ENCODE measurements at places on chromosomes 2 and 18.

DNA sequence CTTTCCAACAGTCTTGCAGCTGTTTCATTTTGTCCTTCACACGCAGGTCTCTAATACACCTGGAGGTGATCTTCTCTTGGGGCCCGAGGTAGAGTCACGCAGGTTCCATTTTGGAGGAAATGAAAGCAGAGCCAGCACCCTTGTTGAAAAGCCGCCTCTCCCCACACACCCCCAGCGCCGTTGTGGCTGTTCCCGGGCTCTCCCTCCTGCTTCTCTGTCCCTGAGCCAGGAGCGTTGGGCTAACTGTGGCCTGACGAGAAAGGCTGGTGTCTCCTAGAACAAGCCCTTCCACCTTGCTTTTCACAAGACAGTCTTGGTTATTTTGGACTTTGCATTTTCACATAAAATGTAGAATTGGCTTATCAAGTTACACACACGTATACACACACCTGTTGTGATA, 16.3 kb downstream of the SNED1 start:
- no peak for DNase-seq

DNA sequence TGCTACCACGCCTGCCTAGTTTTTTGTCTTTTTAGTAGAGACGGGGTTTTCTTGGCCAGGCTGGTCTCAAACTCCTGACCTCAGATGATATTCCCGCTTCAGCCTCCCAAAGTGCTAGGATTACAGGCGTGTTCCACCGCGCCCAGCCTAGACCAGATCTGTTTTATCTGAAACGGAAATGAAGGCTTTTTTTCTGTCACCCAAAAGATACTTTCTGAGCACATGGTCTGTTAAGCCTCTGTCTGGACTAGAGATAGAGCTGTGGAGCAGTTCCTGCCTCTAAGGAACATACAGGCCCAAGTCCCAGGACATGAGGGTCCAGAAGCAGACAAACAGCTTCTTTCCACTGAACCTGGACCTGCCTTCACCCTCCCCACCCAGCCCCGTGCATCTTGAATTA, 43.6 kb upstream of the PTMA start:
- DNase-seq: peak; percentile 46

GRCh38 chr2:109129921-109130722, 1.1 kb downstream of the SH3RF3 start:
- DNase-seq: no peak

- no peak for DNase-seq
Observed at GRCh38 chr2:130728549-130729316, at the start of gene GPR148. TSS of gene GPR148 (plus strand) at chr2:130729070. CDS start at chr2:130729152, 82 bp downstream.

GRCh38 chr18:11034884-11035283, 114.5 kb downstream of the PIEZO2 start:
- no peak for DNase-seq

GRCh38 chr2:54109848-54110247, 5.6 kb upstream of the ACYP2 start:
- DNase-seq: no peak

GRCh38 chr2:150624001-150624401, 136.5 kb upstream of the RND3 start:
- no peak for DNase-seq

DNA sequence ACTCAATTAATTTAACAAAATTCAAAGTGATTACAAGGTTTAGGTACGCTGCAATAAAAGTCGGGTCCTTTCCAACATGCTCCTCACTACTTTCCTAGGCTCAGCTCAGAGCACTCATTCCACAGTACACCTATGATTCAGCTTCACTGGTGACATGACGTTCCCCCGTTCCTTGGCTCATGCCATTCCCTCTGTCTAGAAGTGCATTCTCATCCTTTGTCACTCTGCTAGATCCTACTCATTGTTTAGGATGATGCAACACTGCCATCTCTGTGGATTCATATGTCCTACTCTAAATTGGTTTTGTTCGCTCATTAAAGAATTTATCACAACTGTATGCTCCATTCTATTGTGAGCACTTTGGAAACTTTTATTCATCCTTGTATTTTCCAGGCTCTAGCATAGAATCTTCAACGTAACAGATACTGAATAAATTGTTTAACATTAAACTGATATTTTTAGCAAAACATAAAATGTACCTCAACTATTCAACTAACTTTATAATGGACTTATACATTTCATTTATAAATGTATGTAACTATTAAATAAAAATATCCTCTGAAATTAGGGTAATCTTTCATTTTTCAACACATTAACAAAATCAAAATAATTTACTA, 78.6 kb downstream of the FAM228A start:
- DNase-seq: no peak

DNA sequence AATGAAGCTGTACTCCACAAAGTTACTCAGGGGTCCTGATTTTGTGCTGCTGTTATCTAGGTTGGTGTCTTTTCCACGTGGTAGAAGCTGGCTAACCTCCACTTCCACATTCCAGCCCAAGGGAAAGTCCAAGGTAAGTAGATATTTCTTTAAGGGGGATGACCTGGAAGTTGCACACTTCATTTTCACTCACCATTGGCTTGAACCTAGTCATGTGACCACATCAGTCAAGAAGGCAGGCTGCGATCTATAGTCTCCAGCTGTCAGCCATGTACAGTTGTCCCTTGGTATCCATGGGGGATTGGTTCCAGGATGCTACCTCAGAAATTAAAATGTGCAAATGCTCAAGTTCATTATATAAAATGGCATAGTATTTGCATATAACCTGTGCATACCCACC, 31.9 kb upstream of the TGIF1 start:
- no peak for DNase-seq

DNA sequence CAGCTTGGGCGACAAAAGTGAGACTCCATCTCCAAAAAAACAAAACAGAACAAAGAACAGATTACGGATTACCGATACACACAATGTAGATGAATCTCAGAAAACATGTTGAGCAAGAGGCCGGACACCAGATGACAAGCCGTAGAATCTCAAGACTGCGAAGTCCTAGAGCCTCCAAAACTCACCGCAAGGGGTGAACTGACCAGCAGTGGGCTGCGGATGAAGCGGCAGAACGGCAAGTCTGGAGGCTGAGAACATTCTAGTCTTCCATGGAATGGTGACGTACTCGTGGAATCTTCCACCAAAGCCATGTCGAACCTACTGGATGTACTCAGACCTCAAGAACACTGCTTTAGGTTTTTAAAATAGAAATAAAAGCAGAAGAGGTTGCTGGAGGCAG, 198.8 kb downstream of the NDUFA10 start:
- DNase-seq: no peak

GRCh38 chr2:66034467-66034866, 400.5 kb upstream of the MEIS1 start:
- DNase-seq: no peak

DNA sequence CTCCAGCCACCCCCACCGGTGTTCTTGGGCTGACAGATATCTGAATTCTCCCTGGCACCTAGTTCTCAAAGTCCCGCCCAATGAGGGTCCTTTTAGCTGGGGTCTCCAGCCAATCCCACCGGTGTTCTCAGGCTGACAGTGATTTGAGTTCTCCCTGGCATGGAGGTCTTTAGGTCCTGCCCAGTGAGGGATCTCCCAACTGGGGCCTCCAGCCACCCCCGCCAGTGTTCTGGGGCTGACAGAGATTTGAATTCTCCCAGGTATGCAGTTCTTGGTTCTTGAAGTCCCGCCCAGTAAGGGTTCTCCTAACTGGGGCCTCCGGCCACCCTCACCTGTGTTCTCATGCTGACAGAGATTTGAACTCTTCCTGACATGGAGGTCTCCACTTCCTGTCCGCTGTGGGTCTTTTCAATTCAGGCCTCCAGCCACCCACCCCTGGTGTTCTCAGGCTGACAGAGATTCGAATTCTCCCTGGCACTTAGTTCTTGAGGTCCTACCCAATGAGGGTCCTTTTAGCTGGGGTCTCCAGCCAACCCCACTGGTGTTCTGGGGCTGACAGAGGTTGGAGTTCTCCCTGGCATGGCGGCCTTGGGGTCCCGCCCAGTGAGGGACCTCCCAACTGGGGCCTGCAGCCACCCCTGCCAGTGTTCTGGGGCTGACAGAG, 154.6 kb downstream of the ANKRD36 start:
- DNase-seq: peak; percentile 42

DNA sequence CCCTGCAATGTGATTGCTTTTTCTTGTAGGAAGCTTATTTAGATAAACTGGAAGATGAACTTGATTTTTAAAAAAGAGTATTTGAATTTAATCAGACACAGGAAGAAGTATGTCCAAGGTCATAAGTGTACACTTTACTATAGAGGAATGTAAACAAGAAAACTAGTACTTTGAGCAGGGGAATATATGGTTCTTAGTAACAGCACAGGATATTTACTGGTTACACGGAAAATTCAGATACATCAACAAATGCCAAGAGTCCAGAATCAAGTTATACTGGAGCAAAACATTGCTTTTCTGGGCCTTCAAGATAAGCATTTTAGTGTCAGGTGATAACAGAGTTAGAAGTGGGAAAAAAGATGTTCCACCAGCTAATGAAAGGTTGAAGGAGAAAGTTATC, 75.5 kb downstream of the EFEMP1 start:
- no peak for DNase-seq

DNA sequence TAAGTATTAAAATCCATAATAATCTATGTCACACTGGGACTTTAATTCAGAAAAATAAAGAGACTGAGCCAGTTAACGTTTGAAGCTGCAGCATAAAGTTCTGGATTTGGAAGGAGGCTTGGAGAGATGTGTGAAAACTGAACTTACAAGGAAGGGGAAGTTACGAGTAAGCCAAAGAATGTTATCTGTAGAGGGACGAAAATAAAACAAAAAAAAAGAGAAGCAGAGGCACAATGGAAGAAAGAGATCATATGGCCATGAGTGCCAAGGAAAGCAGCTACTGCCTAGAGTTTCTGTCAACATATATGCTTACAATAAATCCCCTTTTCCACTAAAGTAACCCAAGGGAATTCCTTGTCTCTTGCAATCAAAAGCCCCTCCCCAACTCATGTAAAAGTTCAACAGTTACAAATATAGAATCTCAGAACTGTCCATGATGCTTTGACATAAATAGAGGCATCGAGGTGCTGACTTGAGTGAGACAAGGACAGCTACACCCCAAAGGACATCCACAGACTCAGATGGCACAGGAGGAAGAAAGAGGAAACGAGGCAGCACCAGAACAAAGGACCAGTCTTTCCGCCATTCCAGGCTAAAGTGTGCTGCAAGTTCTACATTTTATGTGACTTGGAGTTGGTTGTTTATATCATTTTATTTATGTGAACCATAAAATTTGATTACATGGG, 16.1 kb upstream of the ARL5A start:
- DNase-seq: no peak

DNA sequence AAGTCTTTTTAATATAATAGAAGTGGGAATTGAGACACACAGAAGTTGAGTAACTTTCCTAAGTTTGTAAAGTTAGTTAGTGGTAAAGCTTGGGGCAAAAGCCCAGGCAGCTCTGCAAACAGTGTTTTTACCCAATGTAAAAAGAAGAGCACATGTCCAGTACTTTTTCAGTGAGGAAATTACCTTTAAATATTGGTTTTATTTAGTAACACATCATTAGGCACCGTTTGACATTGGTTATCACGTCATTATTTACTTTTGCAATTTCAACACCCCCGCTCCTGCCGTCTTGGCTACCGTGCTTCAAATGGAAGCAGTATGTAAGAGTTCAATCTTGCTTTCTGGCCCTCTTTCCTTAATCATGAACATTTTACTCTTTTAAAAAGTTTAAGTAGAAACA, 807.9 kb downstream of the EPHA4 start:
- no peak for DNase-seq

DNA sequence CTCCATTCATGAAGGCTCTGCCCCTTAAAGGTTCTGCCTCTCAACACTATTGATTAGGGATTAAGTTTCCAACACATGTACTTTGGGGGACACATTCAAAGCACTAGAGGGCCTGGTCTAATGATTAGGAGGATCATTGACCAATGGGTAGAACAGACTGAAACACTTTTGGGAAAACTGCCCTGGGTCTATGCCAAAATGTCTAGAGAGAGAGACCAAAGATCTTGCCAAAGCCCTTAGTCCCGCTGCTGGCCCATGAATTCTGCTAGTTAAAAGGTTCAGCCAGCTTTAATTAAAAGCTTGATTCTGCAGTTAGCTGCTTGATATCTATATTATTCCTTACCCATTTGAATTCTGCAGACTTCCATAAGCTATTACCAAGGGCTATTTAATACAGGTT, 613.2 kb downstream of the SLC4A3 start:
- no peak for DNase-seq

DNA sequence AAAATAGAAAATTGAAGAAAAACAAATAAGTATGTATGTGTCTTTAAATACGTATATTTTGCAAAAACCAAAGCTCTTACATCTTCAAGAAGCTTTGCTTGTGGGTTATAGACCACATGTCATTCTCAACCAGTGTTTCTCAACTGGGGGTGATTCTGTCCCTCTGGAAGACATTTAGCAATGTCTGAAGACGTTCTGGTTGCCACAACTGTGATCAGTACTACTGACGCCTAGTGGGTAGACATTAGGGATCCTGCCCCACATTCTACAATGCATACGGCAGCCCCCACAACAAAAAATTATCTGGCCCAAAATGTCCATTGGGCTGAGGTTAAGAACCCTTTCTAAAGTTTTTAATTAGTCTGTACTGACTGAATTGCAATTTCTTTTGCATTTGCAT, 48.4 kb downstream of the UNC50 start:
- no peak for DNase-seq

DNA sequence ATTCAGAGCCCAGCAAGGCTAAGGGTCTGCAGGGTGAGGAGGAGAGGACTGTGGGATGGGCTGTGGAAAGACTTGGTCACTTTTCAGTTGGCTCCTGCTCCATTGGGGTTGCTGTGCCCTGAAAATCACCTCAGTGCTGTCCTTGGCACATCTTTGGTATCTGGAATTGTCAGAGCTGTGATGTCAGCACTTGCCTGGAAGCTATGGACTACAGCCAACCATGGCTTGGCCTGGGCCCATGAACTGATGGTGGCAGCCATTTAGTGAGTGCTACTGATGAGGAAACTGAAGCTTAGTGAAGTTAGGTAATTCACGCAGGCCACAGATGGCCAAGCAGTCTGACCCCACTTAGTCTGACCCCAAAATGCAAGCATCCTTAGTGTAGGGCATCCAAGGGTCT, 121.8 kb upstream of the SERPINE2 start:
- DNase-seq: no peak

DNA sequence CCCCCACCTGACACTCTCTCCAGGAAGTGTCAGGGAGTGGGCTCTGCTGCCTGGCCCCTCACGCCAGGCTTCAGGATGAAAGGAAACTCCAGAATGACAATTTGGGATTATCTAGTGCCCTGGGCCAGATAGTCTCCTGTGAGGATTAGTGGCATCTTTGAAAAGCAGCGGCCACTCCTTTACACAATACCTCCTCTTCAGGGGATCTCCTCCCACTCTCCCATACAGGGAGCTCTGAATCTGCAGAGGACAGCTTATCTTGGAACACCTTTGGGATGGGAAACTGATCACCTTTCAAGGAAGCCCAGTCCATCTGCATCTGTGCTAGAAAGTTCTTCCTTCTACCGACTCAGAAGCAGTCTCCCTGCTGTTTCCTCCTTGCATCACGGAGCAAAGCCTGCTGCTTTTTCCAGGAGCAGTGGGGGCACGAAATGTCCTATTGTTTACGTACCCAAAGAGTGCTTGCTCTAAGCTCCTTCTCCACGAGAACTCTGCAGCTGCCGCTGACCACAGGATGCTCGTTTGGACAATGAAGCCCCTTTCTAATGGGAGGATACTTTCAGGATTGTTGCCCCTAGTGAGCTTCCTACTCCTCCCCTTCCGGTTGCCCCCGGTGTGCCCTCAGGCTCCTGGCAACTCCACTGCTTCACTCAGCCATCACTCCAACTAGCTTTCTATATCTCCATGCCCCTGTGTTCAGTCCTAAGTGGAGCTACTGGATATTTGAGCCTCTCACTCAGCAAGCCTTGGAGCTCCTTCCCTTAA, 31.5 kb downstream of the SIX3 start:
- DNase-seq: no peak

GRCh38 chr18:22141211-22141610, 28.2 kb upstream of the GATA6 start:
- no peak for DNase-seq

All from mucosa of descending colon (tissue), 3 donors.